CD4-positive, alpha-beta T cell treated with Interleukin-10 for 1 hour (primary cell): ENCODE measurements at places on chromosomes 6 and 20.

DNA sequence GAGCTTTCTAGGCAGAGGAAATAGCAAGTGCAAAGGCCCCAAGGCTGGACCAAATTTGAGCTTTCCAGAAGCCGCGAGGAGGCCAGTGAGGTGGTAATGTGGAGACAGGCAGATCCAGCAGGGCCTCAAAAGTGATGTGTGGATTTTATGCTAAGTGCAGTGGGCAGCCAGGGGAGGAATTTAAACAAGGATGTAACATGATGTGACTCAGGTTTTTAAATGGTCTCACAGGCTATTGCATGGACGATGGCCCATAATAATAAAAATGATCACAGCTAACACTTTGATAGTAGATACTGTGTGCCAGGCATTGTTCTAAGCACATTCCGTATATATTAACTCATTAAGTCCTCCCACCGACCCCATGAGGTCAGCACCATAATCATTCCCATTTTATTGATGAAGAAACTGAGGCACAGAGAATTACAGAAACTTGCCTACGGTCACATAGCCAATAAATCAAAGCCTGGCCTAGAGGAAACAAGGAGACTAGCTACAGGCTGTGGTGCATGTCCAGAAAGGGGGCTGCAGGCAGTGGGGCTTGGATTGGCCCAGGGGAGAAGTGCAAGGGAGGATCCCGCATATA is 18.0 kb upstream of the PREX1 start:
- no peak for DNase-seq

DNA sequence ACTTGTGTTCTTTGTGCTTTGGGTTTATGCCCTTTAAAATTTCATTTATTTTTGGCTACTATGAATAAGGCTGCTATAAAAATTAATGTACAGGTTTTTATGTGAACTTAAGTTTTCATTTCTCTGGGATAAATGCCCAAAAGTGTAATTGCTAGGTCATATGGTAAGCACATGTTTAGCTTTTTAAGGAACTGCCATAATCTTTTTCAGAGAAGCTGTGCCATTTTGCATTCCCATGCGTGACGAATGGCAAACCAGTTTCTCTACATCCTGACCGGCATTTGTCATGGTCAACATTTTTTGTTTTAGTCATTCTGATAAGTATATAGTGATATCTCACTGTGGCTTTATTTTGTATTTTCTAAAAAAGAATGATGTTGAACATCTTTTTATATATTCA is 236.0 kb upstream of the SGK1 start:
- DNase-seq, result no peak

- DNase-seq, result no peak
Observed at GRCh38 chr6:105326833-105327770, 75.8 kb downstream of the PREP start.

DNA sequence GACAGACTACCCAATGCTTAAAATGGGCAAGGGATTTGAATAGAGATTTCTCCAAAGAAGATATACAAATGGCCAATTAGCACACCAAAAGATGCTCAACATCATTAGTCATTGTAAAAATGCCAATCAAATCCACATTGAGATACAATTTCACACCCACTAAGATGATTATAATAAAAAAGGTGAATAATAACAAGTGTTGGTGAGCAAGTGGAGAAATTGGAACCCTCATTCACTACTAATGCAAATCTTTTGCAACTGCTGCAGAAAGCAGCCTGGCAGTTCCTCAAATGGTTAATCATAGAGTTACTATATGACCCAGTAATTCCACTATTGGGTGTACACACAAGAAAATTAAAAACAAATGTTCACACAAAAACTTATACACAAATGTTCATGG is 12.4 kb downstream of the LHFPL5 start:
- DNase-seq, result no peak

- no peak for DNase-seq
Observed at GRCh38 chr6:11152581-11152980, 41.1 kb upstream of the ERVFRD-1 start.

GRCh38 chr6:108117427-108118358 is 43.2 kb upstream of the OSTM1 start:
- DNase-seq, result no peak

- no peak for DNase-seq
Observed at GRCh38 chr6:169639653-169640278, 62.1 kb downstream of the WDR27 start.

DNA sequence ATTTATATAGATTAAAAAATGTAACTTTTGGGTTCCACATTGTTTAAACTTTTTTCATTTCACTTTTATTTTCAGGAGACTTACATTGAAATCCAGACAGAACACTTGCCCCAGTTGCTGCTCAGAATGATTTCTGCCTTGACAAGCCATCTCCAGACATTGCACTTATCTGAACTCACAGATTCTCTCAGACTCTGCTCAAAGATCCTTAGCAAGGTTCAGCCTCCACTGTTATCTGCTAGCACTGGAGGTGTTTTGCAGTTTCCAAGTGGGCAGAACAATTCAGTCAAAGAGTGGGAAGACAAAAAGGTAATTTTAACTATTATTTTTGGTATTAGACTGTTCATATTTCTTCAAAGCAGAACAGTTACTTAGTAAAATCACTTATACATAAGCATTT is 58.0 kb downstream of the DOP1A start:
- no peak for DNase-seq

DNA sequence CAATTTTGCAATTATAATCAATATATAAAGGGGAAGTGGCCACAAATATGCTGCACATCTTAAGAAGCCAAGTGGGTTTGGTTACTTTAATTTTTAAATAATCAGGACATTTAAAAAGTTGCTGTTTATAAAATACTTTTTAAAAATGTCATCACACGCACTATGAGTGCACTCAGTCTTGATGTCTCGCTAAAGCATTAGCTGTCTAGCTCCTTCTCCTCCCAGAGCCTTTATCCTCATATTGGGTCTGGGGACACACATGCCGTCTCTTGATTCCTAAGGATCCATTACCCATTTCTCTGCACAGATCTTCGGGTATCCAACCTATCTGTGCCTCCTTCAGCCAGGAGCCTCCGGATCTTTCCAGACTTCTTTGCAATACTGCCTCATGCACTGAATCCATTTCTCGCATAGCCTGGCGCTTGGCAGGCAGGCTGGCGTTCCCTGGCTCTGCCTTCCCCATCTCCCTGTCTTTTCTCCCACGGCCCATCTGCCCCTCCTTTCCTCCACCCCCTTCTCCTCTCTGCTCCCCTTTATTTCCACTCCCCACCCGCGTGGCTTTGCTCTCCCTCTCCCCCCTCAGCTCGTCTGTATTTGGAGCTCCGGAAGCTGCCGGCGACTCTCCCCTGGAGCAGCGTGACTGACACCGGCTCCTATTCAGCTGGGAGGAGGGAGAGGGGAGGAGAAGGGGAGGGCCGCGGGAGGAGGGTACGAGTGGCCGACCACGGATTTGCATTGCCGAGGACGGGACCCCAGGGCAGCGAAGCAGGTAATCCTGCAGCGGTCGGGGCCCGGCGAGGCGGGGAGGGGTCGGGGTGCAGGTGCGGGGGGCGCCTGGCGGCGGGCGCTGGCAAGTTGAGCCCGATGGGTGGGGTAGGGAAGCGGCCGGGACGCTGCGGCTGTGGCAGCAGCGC is at the start of gene CAP2:
Gene CAP2 (plus strand): TSS at position 618 of the 914 bp plus-strand sequence. CDS start 27,961 bp downstream, outside the sequence.
- DNase-seq, result no peak

DNA sequence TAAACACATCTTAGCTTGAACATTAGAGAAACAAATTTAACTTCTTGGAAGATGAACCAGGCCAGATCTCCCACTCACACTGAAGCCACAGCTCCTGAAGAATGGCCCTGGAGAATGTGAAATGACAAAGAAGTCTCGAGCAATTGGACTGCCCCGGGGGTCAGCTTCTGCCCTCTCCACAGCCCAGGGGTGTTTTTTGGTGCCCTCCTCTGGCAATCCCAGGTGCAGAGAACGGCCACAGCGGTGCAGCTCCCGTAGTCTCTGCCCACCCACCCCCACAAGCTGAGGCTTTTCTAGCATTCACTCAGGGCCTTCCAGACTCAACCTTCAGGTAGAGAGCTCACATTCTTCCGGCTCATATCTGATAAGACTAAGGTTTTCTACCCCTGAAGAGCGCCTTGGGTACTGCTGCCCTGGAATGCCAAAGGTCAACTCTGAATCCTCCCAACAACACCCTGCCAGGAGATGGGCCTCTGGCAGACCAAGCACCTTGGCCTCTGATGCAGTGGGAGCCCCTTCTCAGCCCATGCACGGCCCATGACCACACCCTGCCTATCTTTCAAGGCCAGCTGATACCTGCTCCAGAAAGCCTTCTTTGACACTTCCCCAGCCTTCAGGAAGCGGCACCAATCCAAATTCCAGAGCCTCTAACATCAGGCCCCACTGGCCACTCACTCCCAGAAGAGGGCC is 208.3 kb downstream of the SYNDIG1 start:
- no peak for DNase-seq

GRCh38 chr6:5220443-5220842 is 40.3 kb downstream of the LYRM4 start:
- DNase-seq, result no peak

DNA sequence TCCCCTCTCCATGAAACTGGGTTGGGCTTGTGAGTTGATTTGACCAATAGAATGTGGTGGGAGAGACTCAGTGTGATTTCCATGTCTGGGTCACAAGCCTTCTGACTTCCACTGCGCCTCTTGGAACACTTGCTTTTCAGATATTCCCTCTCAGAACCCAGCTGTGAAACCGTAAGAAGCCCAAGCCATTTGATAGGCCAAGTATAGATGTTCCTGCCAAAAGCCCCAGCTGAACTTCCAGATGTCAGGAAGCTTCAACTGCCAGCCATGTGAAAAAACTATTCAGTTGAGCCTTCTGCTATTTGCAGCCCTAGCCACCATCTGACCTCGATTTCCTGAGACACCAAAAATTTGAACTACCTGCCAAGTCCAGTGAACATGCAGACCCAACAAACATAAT is 387.8 kb upstream of the GJE1 start:
- no peak for DNase-seq

DNA sequence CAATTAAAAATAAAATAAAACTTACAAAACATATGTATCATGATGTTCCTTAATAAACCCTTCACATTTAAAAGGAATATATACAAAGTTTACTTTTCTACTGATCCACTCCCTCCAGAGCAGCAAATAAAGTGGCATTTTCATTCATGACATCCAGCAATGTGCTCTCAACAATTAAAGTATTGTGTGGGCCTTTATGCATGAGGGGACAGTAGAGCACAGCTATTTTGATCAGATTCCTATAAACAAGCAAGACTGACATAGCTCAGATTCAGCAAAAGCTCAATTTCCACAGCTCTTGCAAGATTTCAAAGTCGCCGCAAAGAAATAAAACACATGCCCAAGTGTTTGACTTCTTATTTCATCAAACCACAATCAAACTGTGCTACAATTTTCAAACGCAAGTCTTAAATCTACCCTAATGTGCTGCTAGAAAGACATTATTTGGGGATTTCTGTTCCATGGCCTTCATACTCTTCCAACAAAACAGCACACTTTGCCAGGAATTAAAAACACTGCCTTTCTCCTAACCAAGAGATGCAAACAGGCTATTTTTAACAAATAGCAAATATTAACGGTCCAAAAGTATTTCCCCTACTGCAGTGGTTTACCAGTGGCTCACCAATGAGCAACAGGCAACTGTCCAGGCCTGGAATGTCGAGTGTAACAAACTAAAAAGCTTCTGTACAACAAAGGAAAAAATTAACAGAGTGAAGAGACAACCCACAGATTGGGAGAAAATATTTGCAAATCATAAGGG is 52.3 kb downstream of the MBOAT1 start:
- no peak for DNase-seq
